ENCODE measurements at places on chromosomes 7 and 10.

- DNase-seq = no peak
These were observed 28.3 kb upstream of the SVOPL start for GRCh38 chr7:138729444-138729843.

GRCh38 chr7:146652176-146652575 is 535.6 kb downstream of the CNTNAP2 start:
- DNase-seq = no peak

DNA sequence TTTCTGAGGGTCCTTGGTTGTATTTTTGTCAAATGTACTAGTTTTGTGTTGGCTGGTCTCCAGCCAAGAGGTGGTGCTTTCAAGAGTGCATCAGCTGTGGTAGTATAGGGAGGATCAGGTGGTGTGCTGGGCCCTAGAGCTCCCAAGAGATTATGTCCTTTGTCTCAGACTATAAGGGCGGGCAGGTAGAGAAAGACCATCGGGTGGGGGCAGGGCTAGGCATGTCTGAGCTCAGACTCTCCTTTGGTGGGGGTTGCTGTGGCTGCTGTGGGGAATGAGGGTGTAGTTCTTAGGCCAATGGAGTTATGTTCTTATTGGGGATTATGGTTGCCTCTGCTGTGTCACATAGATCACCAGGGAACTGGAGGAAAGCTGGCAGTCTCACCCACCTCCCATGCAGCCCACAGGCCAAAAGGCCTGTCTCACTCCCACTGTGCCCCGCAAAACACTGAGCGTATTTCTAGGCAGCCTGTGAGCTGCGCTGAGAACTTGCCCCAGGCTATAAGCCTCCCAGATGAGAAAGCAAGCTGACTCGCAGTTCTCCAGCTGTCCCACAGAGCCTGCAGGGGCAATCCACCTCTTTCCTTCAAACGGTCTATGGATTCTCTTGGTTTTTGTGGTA is 1066.7 kb downstream of the GRM8 start:
- no peak for DNase-seq

DNA sequence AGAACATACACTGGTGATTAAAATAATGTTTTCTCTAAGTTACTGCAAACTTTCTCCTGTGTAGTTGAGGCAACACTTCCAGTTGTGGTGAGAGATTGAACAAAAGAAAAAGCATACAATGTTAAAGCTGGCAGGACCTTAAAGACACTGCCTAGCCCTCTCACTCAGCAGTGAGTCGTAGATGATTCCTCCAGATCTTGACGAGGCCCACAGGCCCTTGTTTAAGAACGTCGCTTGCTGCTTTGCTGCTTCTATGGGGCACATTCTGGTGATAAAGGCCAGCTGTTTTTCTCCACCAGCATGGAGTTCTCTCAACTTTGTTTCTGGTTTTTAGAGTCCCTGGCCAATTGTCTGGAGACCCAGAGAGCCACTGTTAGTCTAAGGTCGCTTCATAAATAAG is 2.8 kb upstream of the DENND11 start:
- DNase-seq = no peak

GRCh38 chr10:119246862-119247549 is 39.6 kb downstream of the GRK5 start:
- DNase-seq = no peak

DNA sequence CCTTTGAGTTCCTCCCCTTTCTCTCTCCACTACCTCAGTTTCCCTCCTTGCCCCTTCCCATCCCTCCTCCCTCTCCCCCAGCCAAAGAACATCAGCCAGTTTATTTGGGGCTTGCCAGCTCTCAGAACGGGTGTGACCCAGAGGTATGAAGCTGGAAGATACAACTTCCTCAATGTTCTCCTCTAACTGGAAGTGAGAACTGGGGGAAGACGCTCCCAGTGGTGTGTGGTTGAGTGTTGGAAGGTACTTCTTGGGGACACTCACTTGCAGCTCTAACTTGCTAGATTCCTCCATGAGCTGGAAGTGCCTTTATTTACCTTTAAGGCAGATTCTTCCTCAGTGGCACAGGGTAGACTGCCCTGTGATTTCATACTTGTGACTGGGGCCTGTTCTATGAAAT is 110.5 kb upstream of the HABP2 start:
- no peak for DNase-seq

DNA sequence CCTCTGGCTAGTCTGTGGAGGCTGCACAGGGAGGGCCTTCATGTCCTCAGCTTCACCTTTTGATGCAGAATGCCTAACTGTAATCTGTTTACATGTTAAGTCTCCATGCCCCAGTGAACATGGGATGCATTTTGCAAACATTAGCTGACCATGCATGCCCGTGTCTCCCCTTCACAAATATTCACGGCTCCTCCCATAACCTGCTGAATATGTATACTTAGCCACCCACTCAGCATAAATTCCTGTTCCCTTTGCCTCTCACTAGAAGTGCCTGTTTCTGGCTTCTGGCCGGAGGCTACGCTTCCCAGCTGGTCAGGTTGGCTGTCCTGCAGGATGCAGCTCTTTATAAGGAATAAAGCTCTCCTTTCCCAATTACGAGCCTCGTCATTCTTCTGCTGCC is 552.7 kb downstream of the DNAJB6 start:
- no peak for DNase-seq

DNA sequence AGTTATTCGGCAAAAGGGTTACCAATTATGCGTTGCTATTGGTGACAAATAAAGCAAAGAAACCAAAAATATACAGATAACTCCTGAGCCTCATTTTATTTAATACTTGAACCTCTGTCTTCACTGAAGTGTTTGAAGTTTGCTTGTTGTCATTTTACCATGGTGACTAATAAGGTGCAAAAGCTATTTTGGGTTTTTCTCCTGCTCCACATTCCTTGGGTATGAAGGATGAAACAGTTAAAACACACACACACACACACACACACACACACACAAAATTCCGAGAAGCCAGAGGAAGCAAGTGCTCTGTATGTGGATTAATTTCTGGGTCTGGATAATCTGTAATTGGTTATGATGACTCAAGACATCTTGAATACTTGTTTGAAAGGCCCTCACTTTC is 246.5 kb downstream of the COBL start:
- DNase-seq = no peak

- DNase-seq = no peak
These were observed 397.2 kb downstream of the PLXNA4 start for GRCh38 chr7:132179080-132179430.

- no peak for DNase-seq
These were observed 5.8 kb downstream of the KIAA1217 start for GRCh38 chr10:24214762-24215161.

All from NCI-H1694 treated with DMSO at 0.1 percent for 48 hours (cell line).